Left ventricle myocardium inferior (tissue), 1 donor: ENCODE measurements at places on chromosomes 12 and 14. TPM values are rescaled to one million over a fixed set of nuclear protein-coding genes. Genes with fewer than 3 reads are reported as not detected.

The LRP1-AS gene
- not detected for total RNA-seq

GRCh38 chr14:25488961-25489360 is 439.0 kb upstream of the STXBP6 start:
- no peak overlapping the region for H3K4me3 ChIP-seq
- no peaks in the 10 kb centered on the region for H3K4me1 ChIP-seq
- no peak for DNase-seq
- H3K27ac ChIP-seq, result no peak overlapping the region

The KRT79 gene
- total RNA-seq, result not detected

The DACT1 gene
- total RNA-seq, result 3.4 TPM

The A2M gene
- 502 TPM for total RNA-seq

The RAD51AP1 gene
- total RNA-seq, result 1.2 TPM
